Stimulated activated CD8-positive, alpha-beta memory T cell treated with anti-CD3 and anti-CD28 coated beads, Interleukin-4, amount 100 ng/mL, for 1 hour (primary cell): ENCODE measurements at places on chromosomes 1 and 21.

- DNase-seq: no peak
Observed at GRCh38 chr1:51519865-51520699, 1.0 kb upstream of the EPS15 start.

DNA sequence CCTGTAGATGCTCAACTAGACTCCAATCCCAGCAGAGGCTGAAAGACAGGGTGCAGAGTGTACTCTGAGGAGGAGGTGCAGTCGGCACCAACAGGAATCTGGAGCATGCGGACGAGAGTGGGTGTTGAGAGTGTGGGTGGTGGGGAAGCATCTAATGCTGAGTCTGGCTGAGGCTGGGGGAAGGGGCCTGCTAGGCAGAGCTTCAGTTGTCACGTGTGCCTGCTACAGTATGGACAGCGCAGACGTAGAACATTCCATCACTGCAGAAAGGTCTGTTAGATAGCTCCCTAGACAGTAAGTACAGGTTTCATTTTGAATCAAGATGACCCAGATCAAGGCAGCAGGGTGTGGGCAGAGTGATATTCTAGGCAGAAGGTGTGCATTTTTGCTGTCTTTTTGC, 23.1 kb downstream of the SNAP47 start:
- DNase-seq: no peak

GRCh38 chr1:12416101-12416500, 186.3 kb downstream of the VPS13D start:
- no peak for DNase-seq

DNA sequence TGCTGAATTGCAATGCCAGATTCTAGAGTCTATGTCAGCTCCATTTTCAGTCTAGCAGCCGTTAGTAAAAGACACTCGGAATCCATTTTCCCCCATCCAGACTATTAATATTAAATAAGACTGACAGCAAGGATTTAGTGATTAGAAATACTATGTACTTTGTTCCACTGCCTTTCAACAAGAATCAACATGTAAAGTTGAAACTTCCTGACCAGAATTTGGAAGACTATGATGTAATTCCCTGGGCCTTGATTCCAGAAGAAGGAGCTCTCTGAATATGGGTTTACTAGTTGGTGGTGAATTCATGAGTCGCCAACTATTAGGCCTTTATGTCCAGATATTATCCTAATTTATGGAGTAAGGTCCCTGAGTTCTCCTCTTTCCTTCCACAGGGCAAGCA, 24.8 kb downstream of the KDM1A start:
- no peak for DNase-seq

- DNase-seq: no peak
Observed at GRCh38 chr1:193318347-193318746, 131.9 kb upstream of the B3GALT2 start.

GRCh38 chr1:8684590-8684989, 132.8 kb downstream of the RERE start:
- DNase-seq: no peak

DNA sequence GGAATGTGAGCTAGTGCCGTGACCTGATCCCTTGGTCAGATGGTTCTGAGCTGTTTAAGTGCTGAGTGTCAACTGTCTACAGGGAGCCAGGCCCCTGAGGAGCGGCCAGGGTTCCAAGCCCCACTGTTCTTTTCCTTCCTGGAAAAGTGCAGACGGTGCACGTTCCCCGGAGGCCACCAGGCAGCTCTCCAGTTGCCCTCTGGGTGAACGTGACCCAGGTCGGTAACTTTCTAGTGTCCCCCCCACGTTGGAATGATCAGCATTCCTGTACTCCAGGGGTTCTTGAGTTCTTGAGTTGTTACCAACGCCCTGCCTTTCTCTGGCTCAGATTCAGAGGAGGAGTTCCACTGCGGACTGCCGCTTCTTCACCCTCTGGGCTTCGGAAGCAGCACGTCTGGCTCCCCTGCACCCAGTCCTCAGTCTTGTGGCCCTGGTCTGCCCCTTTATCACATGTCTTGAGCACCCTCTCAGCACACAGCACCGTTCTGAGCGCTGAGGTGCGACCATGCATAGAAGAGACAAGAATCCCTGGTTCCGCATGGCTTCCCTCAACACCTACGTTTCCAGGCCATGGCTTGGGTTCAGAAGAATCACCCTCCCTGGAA, 131.5 kb downstream of the DHRS3 start:
- DNase-seq: no peak

GRCh38 chr1:15065291-15065690, 88.3 kb upstream of the TMEM51 start:
- DNase-seq: no peak

DNA sequence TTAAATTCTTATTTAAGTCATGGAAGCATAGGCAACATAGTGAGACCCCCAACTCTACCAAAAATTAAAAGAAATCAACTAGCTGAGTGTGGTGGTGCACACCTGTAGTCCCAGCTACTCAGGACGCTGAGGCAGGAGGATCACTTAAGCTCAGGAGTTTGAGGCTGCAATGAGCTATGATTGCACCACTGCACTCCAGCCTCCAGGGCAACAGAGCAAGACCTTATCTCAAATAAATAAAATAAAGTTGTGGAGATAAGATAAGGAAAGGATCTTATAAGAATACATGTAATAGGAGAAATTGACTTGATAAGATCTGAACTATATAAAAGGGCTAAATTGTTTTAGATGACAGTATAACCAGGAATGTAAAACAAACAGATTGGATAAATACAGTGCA, 2.3 kb upstream of the BATF3 start:
- DNase-seq: no peak

DNA sequence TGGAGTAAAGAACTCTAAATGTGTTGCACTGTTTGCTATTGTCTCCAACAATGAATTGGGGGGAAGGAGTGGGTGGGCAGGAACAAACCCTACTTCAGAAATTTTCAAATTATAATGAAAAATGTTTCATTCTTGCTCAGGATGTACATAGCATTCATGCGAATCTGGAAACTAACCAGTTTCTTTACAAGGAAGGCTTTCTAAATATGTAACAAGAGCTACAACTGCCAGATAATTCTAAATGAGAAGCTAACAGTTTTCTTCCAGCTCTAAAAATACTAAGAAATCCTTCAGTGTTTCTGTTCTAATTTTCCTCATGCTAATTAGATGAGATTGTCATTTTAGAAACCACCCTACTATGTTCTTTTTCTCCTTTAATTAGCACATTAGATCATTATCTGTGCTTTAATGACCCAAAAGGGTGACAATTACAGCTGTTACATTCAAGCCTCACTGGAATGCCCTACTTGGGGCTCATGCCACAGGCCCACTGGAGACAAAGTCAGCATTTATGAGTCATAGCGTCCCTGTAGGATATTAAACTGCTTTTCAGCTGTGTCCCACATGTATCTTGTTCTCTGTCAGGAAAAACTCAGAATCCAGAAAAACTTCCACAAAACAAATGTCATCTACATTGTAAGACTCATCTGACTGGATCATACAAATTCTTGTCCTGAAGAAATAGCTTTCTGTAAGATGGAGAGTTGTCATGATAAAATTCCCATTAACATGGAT, 804.6 kb upstream of the CXADR start:
- DNase-seq: no peak

- DNase-seq: no peak
Observed at GRCh38 chr21:44088401-44088780, 18.8 kb upstream of the PWP2 start.

- no peak for DNase-seq
Observed at GRCh38 chr21:34128674-34129038, 55.3 kb downstream of the MRPS6 start.

DNA sequence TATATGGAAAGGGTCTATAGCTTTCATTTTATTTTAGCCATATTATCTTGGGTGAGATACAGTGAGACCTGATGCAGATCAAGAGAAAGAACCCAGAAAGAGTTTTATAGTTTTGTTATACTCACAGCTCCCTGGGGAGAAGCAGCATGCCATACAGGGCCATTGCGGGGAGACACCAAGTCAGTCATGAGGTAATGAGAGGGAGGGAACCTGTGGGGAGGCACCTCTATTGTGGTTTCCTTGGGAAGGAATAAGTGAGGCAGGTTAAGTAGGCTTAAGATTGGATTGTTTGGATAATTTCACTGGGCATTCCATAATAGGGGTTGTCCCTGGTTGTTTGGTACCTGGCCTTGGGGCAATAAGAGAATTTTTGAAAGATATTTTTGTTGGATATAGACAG, 19.7 kb downstream of the AXDND1 start:
- no peak for DNase-seq
